Tibial nerve (tissue), 4 donors: ENCODE measurements at places on chromosomes 1 and 21.

DNA sequence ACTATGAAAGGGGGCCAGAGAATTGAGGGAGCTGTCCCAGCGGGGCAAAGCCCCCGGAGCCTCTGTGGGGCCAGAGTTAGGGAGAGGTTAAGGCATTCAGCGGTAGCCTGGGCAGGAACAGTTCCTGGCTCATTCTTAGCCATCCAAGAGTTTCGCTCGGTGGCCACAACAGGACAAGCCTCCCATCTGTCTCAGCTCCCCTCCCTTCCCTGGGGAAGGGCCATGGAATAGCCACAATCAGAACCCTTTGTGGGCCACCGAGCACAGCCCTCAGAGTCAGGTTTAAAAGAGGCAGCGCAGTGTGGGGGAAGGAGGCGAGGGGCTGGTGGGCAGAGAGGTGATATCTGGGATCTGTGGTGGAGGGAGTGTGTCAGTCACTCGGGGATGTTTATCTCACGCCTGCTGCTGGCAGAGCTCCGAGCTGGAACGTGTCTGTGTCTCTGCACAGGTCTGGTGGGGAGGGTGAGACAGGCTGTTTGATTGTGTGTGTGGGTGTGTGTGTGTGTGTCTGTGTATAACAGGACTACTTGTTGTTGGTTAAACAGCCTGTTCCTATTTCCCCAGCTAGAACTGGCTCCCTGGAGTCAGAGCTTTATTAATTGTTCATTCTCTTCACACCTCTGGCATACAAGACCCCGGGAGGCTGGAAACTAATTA is 49.6 kb upstream of the GOLT1A start:
- peaks cover 7% of the 10 kb centered on the region for H3K4me1 ChIP-seq
- no peaks in the 10 kb centered on the region for H3K36me3 ChIP-seq
- peak overlapping the region; percentile 67 for H3K27ac ChIP-seq
- DNase-seq = no peak
- H3K27me3 ChIP-seq = no peaks in the 10 kb centered on the region

DNA sequence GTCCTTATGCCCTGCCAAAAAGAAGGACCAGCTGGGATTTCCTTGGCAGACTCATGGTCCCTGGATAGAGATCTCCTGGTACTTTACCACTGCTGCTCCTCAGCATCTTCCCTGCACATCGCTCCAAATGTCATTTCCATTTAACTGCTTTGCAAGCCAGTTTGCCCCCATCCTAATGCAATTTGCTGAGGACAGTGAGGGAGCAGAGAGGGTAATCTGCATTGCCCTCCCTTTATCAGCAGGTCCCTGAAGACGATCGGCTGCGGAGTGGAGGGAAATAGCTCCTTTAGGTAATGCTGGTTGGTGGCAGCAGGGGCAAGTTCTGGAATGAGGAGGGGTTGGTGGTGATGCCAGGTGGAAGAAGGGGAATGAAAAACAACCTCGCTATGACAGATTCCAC is 2.7 kb downstream of the PLXNA2 start:
- H3K4me1 ChIP-seq = no peaks in the 10 kb centered on the region
- H3K27ac ChIP-seq = no peak overlapping the region
- no peaks in the 10 kb centered on the region for H3K36me3 ChIP-seq
- no peak for DNase-seq
- H3K27me3 ChIP-seq = no peaks in the 10 kb centered on the region

GRCh38 chr21:36354918-36355680 is 30.1 kb upstream of the CHAF1B start:
- H3K27ac ChIP-seq = no peak overlapping the region
- no peak overlapping the region for H3K4me3 ChIP-seq
- no peaks in the 10 kb centered on the region for H3K27me3 ChIP-seq
- no peak for DNase-seq

DNA sequence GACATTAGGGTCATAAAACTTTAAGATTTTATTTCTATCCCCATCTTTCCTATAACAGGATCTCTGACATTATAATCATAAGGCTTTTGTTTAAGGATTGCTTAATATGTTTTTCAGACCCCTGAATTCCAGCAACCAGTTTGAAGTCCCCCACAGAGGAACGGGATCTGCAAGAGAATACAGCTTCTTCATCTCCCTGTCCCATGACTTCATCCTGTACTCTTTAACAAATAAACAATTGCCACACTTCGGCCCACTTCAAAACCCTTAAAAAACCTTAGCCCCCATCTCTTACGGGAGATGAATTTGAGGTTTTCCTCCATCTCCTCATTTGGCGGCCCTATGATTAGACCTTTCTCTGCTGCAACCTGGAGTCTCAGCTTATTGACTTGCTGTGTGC is 35.8 kb downstream of the TESK2 start:
- H3K27ac ChIP-seq = no peak overlapping the region
- no peaks in the 10 kb centered on the region for H3K36me3 ChIP-seq
- no peak overlapping the region for H3K4me3 ChIP-seq
- H3K27me3 ChIP-seq = no peaks in the 10 kb centered on the region
- no peaks in the 10 kb centered on the region for H3K4me1 ChIP-seq
- no peak for DNase-seq

- no peaks in the 10 kb centered on the region for H3K36me3 ChIP-seq
- peaks cover 48% of the 10 kb centered on the region for H3K4me1 ChIP-seq
- H3K27ac ChIP-seq = peak overlapping the region; percentile 76
- DNase-seq = peak; percentile 84
Measured at GRCh38 chr1:16175610-16176553, 20.0 kb upstream of the EPHA2 start.
